CD8-positive, alpha-beta memory T cell (primary cell): ENCODE measurements at places on chromosomes 12 and 14. TPM values are rescaled to one million over a fixed set of nuclear protein-coding genes. Genes with fewer than 3 reads are reported as not detected.

The IGFBP6 gene
- total RNA-seq, result 1.6 TPM

The CPNE6 gene
- not detected for total RNA-seq

The NR1H4 gene
- not detected for total RNA-seq

The SLC25A47 gene
- total RNA-seq, result not detected

The SINHCAF gene
- total RNA-seq, result 143 TPM

The MYH6 gene
- total RNA-seq, result 0.09 TPM

The PPHLN1 gene
- 75.8 TPM for total RNA-seq

DNA sequence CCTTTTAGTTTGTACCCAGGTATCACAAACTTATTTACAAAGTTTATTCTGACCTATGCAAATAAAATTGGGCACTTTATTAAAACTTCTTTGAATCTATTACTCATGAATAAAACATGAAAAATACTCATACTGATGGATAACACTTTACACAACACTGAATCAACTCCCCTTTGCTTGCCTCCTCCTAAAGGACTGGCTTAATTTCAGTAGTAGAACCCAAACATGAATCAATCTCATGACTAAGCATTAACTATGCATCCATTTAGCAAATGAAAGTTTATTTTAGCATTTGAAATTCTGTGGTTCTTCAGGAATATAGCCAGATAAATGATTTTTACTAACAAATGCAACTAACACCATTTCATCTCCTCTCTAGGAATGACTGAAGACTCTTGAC is 32.4 kb downstream of the DENND5B start:
- H3K4me1 ChIP-seq, result no peaks in the 10 kb centered on the region
- no peaks in the 10 kb centered on the region for H3K36me3 ChIP-seq
- no peak overlapping the region for H3K4me3 ChIP-seq
- no peak overlapping the region for H3K27ac ChIP-seq

GRCh38 chr14:79656496-79656895 is 554.8 kb downstream of the DIO2 start:
- H3K36me3 ChIP-seq, result no peaks in the 10 kb centered on the region
- no peak overlapping the region for H3K4me3 ChIP-seq
- H3K4me1 ChIP-seq, result no peaks in the 10 kb centered on the region
- H3K27me3 ChIP-seq, result no peaks in the 10 kb centered on the region
- no peak for DNase-seq
- no peak overlapping the region for H3K27ac ChIP-seq

- no peak overlapping the region for H3K4me3 ChIP-seq
- no peaks in the 10 kb centered on the region for H3K27me3 ChIP-seq
- no peaks in the 10 kb centered on the region for H3K4me1 ChIP-seq
Observed at GRCh38 chr14:37708481-37708880, 113.1 kb downstream of the TTC6 start.

- H3K4me3 ChIP-seq, result no peak overlapping the region
- no peaks in the 10 kb centered on the region for H3K27me3 ChIP-seq
- no peaks in the 10 kb centered on the region for H3K4me1 ChIP-seq
Observed at GRCh38 chr12:58321414-58321813, 380.0 kb downstream of the ATP23 start.

- H3K4me1 ChIP-seq, result no peaks in the 10 kb centered on the region
- no peak overlapping the region for H3K27ac ChIP-seq
- DNase-seq, result no peak
- H3K36me3 ChIP-seq, result no peaks in the 10 kb centered on the region
- no peaks in the 10 kb centered on the region for H3K27me3 ChIP-seq
Observed at GRCh38 chr12:116339800-116340371, 62.4 kb upstream of the MED13L start.

DNA sequence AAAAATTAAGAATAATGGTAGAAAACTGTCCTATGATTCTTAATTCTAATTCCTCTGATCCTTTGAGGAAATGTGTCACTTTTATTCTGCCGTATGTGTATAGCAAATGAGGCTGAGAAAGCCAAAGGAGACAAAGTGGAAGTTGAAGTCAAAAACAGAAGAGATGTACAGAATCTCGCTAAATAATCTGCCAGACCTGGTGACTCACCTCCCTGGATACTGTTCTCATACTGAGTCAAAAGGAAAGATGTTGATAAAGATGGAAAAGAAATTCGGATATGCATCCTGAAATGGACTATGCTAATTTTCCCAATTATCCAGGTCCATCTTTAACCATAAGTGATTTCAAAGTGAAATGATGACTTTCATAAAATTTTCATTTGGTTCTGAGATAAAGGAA is 92.5 kb downstream of the DUSP6 start:
- no peaks in the 10 kb centered on the region for H3K4me1 ChIP-seq
- H3K4me3 ChIP-seq, result no peak overlapping the region
- H3K27ac ChIP-seq, result no peak overlapping the region
- DNase-seq, result no peak
- no peaks in the 10 kb centered on the region for H3K27me3 ChIP-seq
- H3K36me3 ChIP-seq, result no peaks in the 10 kb centered on the region

- H3K36me3 ChIP-seq, result no peaks in the 10 kb centered on the region
- no peaks in the 10 kb centered on the region for H3K4me1 ChIP-seq
- H3K27ac ChIP-seq, result no peak overlapping the region
Observed at GRCh38 chr14:90088176-90088575, 26.4 kb downstream of the KCNK13 start.

GRCh38 chr12:9673404-9674225 is 4.1 kb downstream of the CLEC2D start:
- peak overlapping the region; percentile 66 for H3K4me3 ChIP-seq
- peak overlapping the region; percentile 52 for H3K27ac ChIP-seq
- no peaks in the 10 kb centered on the region for H3K27me3 ChIP-seq
- peaks cover 52% of the 10 kb centered on the region for H3K4me1 ChIP-seq

DNA sequence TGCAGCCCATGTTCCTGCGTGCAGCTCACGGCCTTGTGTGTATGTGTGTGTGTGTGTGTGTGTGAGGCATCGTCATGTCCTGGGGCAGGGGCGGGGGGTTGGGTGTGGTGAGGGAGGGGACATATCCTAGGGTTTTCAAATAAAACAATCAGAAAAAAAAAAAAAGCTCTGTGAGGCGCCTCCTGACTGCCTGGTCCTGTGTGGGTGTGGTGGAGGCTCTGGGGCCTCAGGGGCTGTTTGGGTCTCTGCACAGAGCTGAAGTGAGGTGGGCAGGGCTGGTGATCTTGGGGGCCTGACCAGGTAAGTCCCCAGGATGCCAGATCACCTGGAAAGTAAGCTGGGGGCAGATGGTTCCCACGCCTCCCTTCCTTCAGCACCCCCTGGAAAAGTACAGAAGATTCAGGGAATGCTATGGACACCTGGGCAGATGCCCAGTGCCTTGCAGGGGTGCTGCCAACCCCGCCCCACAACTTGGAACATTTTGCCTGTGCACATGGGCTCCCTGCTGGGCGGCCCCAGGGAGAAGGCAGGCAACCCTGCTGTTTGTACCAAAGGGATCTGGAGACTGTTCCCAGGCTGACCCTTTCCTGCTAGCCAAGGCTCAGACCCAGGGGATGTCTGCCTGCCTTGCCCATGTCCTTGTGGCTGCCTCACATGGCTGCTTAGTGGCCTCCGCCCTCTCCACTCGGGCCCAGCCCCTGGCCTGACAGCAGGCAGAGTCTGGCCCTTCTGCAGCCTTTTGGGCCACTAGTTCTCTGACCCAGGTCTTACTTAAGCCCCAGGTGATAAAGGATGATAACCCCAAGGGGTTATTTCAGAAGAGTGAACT is 28.8 kb downstream of the CLSTN3 start:
- H3K36me3 ChIP-seq, result no peaks in the 10 kb centered on the region
- peaks cover 11% of the 10 kb centered on the region for H3K4me1 ChIP-seq
- H3K27ac ChIP-seq, result no peak overlapping the region
- no peak for DNase-seq
- H3K27me3 ChIP-seq, result peaks cover 7% of the 10 kb centered on the region

DNA sequence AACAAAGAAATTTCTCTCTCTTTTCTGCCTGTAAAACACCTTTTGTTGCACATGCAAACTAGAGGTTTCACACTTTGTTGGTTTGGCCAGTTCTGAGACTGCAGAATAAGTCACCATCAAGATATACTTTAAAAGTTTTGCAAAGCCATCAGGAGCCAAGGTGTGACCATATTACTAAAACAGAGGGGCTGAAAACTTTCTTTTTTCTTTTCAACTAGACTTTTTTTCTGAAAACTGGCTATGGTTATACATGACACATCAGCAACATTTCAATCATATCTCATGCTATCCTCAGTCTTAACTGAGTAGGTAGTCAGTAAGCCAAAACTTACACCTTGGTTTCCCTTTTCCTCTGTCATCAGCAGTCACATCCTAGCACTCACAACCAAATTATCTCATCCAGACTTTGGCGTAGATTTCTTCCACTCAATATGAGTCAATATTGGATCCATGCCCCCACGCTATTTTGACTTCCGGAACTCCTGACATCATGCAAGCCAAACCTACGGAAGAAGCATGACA is 4.1 kb upstream of the IFNG start:
- H3K27me3 ChIP-seq, result no peaks in the 10 kb centered on the region
- no peaks in the 10 kb centered on the region for H3K36me3 ChIP-seq
- no peaks in the 10 kb centered on the region for H3K4me1 ChIP-seq
- H3K4me3 ChIP-seq, result no peak overlapping the region
- H3K27ac ChIP-seq, result no peak overlapping the region

DNA sequence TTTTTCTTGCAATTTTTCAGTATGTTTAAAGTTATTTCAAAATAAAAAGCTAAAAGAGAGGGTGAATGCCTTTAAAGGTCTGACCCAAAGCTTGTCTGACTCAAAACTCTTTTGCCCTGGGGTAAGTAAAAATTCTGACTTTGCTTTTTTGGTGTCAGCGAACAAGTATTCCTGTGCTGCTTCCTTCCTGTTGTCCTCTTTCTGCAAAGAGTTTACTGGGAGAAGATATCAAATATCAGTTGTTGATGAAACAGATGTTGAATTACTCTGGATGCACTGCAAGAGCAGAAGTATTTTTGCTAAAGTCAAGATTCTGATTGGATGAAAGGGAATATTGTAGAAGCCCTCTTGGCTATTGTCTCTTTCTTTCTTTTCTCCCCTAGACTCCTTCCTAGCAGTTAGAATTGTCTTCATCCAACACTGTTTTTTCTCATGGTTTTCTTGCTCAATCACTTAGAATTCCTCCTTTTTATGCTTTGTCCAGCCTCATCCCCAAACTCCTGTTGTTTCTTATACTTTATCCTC is 62.0 kb downstream of the DACT1 start:
- no peaks in the 10 kb centered on the region for H3K36me3 ChIP-seq
- no peak for DNase-seq
- H3K27ac ChIP-seq, result no peak overlapping the region
- H3K4me1 ChIP-seq, result no peaks in the 10 kb centered on the region
- H3K27me3 ChIP-seq, result no peaks in the 10 kb centered on the region

DNA sequence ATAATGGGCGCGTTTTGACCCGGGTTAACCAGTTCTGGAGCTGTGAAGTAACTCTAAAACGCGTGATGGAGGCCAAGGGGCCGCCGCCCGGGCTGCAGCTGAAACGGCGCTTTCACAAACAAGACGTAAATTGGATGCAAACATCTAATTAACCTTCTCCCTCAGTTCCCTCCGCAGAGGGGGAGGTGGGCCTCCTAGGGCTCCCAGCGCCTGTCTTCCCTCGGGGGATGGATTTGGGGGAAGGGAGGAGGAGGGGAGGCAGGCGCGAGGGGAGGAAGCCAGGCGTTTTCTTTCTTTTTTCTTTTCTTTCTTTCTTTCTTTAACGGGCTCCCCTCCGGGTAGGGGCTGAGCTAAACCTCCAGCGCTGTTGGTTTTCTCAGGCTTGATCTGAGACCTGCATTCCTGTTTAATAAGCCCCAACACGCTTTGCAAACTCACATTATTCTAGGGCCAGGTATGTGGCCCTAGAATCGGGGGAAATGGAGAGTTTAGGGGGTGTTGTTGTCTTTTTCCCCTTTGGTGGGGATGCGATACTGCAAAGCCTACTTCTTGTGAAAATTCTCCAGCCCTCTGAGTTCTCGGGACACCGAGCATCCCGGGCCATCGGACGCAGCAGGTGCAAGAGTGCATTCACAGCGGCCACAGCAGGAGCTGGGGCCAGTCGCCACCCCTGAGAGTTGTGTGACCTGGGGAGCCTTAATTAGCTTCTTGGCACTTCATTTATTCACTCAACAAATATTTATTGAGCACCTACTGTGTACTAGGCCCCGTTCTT is 43.6 kb upstream of the LHX5 start:
- no peaks in the 10 kb centered on the region for H3K4me1 ChIP-seq
- no peak overlapping the region for H3K4me3 ChIP-seq
- H3K27ac ChIP-seq, result no peak overlapping the region
- DNase-seq, result no peak

- no peaks in the 10 kb centered on the region for H3K4me1 ChIP-seq
- H3K27ac ChIP-seq, result no peak overlapping the region
- no peaks in the 10 kb centered on the region for H3K36me3 ChIP-seq
- H3K27me3 ChIP-seq, result no peaks in the 10 kb centered on the region
- H3K4me3 ChIP-seq, result no peak overlapping the region
Observed at GRCh38 chr14:81946834-81947798, 413.5 kb upstream of the SEL1L start.

- H3K4me3 ChIP-seq, result no peak overlapping the region
- no peaks in the 10 kb centered on the region for H3K27me3 ChIP-seq
- DNase-seq, result no peak
Observed at GRCh38 chr12:131327521-131328488, 374.1 kb downstream of the ADGRD1 start.

DNA sequence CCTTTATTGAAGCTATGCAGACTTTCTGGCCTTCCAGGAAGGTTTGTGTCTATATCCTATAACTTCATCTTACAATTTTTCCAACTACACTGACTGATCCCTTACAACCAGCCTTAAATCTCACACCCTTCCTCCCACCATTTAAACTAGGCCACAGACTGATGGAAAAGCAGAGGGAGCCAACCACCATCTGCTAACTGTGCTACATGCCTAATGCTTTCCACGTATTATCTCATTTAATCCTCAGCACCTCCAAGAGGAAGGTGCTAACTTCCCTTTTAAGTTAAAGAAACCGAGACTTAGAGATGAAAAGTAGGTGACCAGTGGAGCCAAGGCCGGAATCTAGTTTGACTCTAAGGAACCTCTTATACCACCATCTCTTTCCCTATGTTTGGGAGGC is 22.7 kb upstream of the BLTP3B start:
- H3K4me1 ChIP-seq, result no peaks in the 10 kb centered on the region
- H3K27me3 ChIP-seq, result no peaks in the 10 kb centered on the region
- no peak overlapping the region for H3K27ac ChIP-seq
- DNase-seq, result no peak

DNA sequence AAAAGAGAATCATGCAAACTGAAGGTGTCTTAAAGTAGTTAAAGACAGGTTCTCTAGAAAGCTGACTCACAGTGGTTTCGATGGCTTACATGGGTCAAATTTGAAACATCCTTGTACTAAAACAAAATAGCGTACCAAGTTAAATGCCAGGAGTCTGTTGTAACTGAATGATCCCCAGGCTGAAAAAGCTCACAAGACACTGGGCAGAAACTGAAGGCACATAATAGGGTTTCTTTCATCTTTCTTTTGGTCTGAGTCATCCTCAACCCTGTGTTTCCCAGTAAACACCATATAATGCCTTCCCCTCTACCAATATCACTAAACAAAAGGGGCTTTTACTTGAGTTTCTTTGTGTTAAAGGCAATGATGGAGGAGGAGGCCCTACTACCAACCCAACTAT is 12.8 kb downstream of the ZFYVE1 start:
- H3K4me3 ChIP-seq, result no peak overlapping the region
- H3K4me1 ChIP-seq, result no peaks in the 10 kb centered on the region
- no peaks in the 10 kb centered on the region for H3K27me3 ChIP-seq
- H3K27ac ChIP-seq, result no peak overlapping the region
- no peak for DNase-seq
